ENCODE measurements at places on chromosomes 5 and 9. TPM values are rescaled to one million over a fixed set of nuclear protein-coding genes. Genes with fewer than 3 reads are reported as not detected.
A peak's percentile ranks its signal among the peaks of the same experiment; 100 is the strongest.

- DNase-seq, result no peak
Observed at GRCh38 chr9:83960991-83961390, 19.0 kb downstream of the HNRNPK start.

DNA sequence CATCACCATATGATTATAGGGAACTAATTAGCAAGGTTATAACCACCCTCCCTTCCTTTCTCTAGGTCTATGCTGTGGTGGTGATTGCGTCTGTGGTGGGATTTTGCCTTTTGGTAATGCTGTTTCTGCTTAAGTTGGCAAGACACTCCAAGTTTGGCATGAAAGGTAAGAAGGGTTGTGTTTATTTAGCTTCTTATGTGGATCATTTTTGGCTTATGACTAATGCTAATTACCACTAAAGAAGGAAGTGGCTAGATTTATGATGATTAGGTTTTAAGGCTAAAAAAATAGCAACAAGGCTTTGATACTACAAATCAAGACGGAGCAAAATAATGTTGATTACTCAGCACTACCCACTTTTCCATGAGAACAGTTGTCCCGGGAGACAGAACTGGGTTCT is 82.4 kb downstream of the NTRK2 start:
- no peak for DNase-seq

DNA sequence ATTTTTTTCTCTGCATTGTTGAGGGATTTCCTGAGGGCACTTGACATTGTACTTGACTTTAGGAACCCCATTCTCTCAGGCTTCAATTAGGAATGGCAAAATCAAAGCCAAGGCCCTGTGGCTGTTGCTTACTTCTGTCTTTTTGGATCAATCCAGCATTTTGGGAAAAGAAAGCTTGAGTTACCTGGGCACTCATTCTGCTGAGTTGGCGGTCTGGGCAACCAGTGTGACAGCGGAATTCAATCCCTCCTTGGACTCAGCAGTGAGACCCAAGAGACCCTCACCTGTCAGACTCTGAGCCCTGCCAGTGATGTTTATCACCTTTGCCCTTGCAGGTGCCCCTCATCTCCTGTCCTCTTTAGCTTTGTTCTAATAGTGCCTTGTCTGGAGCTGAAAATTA is 225.3 kb downstream of the PAPPA start:
- DNase-seq, result no peak

DNA sequence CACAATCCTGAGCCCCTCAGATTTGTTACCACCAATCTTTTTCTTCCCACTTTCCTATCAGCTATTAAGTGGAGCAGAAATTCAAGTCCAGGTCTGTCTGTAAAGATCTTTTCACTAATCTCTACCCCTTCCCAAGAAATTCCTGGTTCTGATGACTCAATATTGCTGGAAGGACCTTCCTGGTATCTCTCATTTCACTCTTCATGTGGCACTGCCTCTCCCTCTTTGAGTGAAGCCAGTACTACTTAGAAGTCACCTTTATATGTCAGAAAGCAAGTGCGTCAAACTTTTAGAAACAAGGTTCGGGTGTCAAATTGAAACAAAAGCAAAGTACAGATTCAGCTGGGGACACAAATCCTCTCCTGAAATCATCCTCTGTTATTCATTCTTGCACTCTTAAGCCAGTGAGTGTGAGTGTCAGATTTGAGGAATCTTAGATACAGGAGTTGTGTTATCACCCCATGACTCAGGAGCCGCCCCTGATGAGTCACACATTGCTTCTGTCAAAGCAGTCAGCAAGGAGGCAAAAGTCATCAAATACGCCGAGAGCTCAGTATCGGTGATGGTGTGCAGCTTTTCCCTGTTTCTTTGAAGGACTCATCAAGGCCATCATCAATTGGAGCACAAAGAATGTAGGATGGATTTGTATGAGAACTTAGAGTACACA is 313.0 kb downstream of the CETN3 start:
- DNase-seq, result peak; percentile 61

The NSG2 gene
- total RNA-seq, result not detected

DNA sequence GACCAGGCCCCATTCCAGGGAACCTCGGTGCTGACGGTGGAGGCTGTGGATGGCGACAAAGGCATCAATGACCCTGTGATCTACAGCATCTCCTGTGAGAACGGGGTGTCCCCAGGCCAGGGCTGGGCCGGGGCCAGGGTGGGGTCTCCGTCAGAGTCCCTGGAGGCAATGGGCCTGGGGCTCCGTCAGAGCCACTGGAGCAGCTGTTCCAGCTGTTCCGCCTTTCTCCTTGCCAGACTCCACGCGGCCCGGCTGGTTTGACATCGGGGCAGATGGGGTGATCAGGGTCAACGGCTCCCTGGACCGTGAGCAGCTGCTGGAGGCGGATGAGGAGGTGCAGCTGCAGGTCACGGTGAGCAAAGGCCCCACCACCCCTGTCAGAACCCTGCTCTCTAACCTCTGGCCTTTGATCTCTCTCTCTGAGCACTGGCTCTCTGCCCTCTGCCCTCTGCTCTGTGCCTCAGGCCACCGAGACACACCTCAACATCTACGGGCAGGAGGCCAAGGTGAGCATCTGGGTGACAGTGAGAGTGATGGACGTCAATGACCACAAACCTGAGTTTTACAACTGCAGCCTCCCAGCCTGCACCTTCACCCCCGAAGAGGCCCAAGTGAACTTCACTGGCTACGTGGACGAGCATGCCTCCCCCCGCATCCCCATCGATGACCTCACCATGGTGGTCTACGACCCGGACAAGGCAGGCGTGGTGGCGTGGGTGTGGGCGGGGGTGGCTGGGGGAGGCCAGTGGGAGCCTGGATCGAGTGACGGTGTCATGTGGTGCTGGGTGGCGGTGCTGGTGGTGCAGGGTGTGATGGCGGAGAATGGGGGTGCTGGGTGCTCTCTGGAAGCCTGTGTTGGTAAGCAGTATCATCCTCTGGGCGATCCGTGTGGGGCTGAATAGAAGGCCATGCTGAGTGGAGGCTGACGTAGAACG is 26.6 kb downstream of the CDHR2 start:
- no peak for DNase-seq

- DNase-seq, result no peak
Observed at GRCh38 chr9:106074006-106074405, 379.7 kb downstream of the TMEM38B start.

GRCh38 chr5:142720641-142721271 is 34.9 kb upstream of the FGF1 start:
- no peak for DNase-seq

- DNase-seq, result no peak
Observed at GRCh38 chr9:95977371-95977770, 101.9 kb downstream of the ERCC6L2 start.

The OXCT1 gene
- total RNA-seq, result 35.7 TPM

- DNase-seq, result peak; percentile 85
Observed at GRCh38 chr5:142717582-142718215, 31.8 kb upstream of the FGF1 start.

DNA sequence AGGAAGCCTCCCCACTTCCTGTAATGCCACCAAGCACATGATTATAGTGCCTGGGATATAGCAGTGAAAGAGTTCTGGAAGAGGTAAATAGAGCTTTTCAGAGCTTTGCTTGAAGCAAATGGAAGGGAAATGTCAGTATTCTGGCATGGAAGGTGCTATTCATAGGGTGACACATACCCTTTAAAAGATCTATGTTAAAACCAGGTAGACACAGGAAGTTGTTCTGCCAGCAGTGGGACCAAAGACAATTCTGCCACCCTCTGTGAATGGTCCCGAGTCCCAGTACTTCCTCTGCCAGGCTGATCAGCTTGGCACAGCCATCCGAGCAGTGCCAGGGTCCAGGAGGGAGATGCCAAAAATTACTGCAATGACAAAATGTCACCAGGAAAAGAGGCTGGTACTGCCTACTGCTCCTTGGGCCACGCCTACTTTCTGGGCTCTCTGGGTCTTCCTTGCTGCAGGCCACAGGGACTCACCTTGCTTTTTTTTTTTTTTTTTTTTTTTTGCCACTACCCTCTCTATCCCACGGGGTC is 26.7 kb downstream of the GARNL3 start:
- no peak for DNase-seq

GRCh38 chr9:8484597-8485191 is 685.1 kb upstream of the DMAC1 start:
- DNase-seq, result no peak
